Ovary (tissue), 10 donors: ENCODE measurements at places on chromosomes 6 and 20.
A peak's percentile ranks its signal among the peaks of the same experiment; 100 is the strongest.

- DNase-seq = no peak
Observed at GRCh38 chr20:56760610-56761009, 131.5 kb downstream of the TFAP2C start.

- no peak for DNase-seq
Observed at GRCh38 chr20:3784216-3784853, 2.2 kb downstream of the CENPB start.

DNA sequence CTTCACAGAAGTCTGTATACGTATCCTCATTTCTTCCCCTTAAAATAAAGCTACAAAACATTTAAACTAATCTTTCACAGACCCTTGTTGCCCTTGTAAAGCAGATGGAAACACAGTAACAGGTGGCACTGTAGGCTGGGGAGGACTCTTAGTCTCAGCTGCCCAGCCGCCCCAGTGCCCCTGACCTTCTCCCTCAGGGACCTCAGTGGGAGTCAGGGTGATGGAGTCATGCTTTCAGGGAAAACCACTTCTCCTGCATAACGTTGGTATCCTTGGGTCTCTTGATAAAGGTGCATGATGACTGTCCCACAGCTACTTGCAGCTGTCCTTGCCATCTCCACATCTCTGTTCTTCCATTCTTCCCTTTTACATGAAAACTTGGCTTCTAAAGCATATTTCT lies 198.6 kb downstream of the CDKAL1 start:
- DNase-seq = no peak

- DNase-seq = no peak
Observed at GRCh38 chr6:32088487-32089049, 20.6 kb downstream of the TNXB start.

DNA sequence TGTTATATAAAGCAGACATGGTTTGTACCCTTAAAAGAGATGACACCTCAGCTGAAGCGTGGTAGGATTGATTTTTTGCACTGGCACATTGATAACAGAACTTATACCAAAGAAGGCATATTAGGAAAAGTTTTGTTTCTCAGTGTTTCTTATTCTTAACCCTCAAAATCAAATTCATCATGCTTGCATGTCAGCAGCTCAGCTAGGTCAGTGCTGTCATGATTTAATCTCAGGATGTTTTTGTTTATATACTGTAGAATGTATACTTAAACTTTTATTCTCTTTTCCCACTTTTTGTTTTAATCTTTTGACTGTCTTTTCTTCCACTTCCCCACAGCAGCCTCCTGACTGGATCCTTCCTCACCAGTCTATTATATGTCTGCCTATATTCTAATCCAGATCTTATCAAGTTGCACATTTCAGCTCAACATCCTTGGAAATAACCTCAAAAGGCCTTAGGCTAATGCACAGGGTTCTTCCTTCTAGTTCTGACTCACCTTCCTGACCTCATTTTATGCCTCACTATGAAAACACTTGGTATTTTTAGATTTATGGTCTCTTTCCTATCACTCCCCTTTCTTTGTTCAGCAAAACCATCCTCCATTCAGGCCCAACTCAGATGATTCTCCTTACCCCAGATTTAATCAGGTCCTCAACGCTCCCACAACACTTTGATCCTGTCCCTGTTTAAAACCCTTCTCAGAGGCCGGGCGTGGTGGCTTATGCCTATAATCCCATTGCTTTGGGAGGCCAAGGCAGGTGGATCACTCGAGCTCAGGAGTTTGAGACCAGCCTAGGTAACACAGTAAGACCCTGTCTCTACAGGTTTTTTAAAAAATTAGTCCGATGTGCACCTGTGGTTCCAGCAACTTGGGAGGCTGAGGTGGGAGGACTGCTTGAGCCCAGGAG lies 7.2 kb downstream of the HEBP2 start:
- DNase-seq = no peak

DNA sequence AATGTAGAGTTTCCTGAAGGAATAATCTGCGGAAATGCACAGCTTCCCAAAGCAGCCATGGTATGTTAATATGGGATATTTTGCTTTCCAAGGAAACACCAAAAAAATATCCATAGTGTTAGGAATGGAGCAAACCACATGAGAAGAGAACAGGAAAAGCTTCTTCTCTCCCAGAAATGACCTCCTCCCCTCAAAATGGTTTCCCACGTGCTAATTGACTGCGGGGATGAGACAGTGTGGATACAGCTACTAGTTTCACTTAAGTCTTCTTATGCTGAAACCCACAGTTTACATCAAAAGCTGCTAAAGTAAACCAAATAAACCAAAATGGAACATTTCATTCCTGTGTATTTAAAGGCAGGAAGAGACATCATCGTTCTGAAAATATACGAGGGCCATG lies 69.4 kb downstream of the FYN start:
- no peak for DNase-seq

GRCh38 chr6:138655828-138656227 lies 117.7 kb upstream of the CCDC28A start:
- DNase-seq = no peak

- DNase-seq = no peak
Observed at GRCh38 chr6:154542747-154543146, 32.3 kb upstream of the CNKSR3 start.

GRCh38 chr6:157253017-157253416 lies 70.3 kb downstream of the TMEM242 start:
- no peak for DNase-seq

DNA sequence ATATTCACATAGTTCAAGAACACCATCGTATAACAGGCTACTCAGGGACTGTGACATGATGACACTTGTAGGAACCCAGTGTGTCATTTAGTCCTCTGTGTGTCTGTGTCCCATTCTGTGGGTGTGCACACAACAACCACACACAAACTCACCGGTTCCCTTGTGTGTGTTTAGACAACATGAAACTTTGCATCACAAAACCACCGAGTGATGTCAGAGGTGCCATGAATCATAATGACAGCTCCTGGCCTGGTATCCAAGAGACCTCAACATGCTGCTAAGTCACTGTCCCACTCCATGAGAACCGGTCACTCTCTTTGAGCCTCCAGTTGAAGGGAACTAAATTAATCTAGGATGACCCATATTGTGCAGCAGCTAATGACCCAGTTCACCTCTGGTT lies 421.3 kb downstream of the PREX1 start:
- no peak for DNase-seq

DNA sequence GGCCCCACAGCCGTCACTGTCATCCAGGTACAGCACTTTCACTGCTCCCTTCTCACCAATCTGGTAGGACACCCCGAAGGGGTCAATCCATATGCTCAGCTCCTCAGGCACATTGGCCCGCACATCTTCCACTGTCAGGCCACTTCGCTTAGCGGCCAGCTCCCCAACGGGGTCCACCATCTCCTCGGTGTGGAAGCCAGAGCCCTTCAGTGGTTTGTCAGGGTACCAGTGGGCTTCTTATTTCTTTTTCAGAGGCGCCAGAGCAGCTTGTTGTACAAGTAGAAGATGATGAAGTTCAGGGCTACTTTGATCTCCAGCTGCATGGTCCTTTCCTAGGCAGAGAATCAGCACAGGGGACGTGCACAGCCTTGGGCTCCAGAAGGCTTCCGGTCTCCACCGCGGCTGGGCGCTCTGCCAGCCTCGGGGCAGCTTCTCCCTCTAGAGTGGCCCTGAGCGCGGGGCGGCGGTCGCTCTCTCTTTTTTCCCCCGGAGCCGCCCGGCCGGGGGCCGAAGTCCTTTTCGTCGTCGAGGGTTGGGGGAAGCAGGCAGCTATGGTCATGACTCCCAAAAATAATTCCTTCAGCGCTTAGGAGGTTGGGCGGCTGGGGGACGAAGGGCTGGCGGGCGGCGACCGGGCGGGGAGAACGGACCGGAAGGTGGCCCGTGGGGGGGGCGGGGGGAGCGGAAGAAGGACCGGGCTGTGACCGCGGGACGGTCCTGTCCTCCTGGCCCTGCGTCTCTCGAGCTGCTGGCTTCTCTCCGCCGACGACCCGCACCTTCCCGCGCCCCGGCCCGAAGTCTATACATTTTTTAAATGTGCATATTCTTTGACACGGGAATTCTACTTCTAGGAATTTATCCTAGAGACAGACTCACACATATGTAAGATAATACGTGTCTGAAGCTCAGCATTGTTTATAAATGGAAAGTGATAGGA lies 6.5 kb upstream of the ZSCAN9 start:
- peak; percentile 42 for DNase-seq

- DNase-seq = no peak
Observed at GRCh38 chr20:7155282-7155681, 387.8 kb downstream of the BMP2 start.

DNA sequence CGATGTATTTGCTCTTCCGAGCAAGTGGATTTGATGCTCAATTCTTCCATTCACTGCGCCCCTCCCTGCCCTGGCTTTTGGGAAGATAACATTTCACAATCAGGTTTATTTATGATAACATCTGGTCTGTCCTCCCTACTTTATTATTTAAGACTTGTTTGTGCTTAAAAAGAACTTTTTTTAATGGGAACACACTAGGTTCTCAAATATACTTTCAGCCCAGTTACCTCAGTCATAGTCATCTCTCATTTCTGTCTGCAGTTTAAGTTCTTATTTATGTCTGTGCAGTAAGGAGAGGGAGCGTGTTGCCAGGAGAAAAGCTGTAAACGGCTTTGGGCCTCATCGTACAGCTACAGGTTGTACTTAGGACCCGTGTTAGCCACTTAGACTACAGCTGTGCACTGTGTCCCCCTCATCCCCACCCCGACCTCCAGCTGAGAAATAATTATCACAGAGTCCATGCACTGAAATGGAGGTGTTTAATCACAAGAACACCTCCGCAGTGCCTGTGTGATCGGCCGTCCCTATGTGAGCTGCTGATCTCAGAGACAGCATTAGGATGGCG lies 99.3 kb downstream of the RPP40 start:
- DNase-seq = no peak

GRCh38 chr6:90914312-90914711 lies 327.4 kb upstream of the MAP3K7 start:
- DNase-seq = no peak

DNA sequence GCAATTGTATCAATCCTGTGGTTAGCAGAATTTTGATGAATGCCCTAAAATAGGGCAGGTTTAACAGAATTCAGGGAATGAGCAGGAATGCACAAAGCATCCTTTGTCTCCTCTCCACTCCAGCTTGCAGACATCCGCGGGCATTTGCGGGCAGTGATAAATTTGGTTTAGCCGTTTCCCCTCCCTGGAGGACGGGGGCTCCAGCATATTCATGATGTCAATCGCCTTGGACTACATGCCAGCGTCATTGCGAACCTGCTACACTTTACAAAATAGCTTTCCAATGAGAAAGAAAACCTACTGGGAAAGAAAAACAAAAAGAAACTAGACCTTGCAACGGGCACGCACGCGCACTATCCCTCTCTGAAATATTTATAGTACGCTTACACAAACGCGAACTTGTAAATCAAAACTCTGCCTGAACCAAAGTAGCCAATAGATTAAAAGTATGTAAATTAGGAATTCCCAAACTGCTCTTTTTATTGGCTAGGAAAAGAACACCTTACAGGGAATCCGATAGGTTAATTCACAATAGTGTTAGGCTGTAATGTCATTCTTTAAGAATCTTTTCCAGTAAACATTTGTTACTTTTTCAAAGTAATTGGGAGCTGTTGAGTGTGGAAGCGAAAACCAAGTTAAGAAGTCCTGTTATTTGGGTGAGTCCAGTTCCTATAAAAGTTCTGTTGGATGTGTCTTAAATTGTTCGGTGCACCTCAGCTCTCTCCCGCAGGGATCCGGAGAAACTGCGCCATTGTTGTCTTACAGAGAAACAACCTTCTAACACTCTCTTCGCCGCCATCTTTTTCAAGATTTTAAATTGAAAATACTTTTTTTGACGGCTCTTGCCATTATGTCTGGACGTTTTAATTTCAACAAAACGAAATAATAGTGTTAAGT lies 136.7 kb downstream of the HFE start:
- DNase-seq = peak; percentile 65
